ENCODE measurements at places on chromosomes 3 and 15.
A peak's percentile ranks its signal among the peaks of the same experiment; 100 is the strongest.

DNA sequence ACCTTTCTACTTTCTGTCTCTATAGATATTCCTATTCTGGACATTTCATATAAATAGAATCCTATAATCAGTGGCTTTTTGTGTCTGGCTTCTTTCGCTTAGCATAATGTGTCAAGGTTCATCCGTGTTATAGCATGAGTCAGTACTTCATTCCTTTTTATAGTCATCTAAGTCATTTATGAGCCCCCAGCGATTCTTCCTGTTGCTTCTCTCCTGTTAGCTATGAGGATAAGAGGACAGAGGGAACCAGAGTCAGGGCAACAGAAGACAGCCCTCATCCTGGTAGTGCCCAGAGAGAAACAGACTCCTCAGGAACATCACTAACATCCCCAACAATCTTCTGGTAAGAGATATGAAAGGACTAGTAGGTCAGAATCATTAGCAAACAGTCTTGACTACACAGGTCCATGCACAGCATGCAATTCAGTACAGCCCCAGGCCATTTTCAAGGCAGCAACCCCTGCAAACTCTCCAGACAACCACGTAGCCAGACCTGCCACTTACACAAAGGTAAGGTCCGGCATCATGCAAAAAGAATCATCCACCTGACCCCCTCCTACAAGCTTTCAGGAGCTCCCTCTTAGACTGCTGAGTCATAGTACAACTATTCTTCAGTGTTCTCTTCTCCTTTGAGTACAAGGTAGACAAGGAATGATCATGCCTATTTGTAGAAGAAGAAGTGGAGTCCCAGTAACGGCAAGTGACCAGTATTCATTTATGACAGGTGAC is 91.5 kb downstream of the MYLK start:
- DNase-seq, result no peak

DNA sequence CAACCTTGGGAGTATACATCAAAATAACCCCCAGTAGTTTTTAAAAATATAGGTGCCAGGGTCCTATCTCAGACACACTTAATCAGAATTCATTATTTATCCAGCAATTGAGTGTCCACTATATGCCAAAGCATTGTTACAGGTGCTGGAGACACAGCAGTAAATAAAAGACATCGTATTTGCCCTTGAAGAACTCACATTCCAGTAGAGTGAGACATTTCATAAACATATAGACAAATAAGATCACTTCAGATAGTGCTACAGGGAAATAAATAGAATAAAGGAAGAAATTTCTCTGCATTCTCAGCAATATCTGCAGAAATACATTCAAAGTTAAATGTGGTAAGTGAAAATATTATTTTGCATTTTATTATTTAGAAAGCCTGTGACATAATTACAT is 34.1 kb upstream of the ANKRD28 start:
- no peak for DNase-seq

- no peak for DNase-seq
Observed at GRCh38 chr15:78087951-78088772, 4.2 kb upstream of the SH2D7 start.

GRCh38 chr15:55475842-55476241 is 32.2 kb downstream of the DNAAF4 start:
- DNase-seq, result no peak

GRCh38 chr15:66617137-66618090 is 51.6 kb upstream of the LCTL start:
- no peak for DNase-seq

DNA sequence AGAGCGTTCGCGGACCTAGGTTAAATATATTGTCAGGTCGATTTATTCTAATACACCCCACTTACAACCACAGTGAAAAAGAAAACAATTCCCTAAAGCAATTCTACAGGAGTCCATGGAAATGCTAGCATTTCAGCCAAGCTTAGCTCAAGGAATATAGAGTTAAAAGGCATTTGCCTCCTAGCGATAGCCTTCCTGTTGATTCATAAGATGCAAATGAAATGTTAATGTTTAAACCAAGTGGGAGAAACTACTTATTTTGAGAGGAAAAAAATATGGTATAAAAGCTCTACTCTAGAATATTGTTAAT is 1.7 kb upstream of the ALCAM start:
- DNase-seq, result no peak

- DNase-seq, result peak; percentile 27
Observed at GRCh38 chr15:92082006-92082843, 228.7 kb downstream of the SLCO3A1 start.

- DNase-seq, result no peak
Observed at GRCh38 chr3:68878322-68878721, 54.0 kb downstream of the TAFA4 start.

- no peak for DNase-seq
Observed at GRCh38 chr3:71949442-71949841, 164.5 kb upstream of the PROK2 start.

GRCh38 chr3:41369838-41370237 is 170.5 kb downstream of the CTNNB1 start:
- no peak for DNase-seq

DNA sequence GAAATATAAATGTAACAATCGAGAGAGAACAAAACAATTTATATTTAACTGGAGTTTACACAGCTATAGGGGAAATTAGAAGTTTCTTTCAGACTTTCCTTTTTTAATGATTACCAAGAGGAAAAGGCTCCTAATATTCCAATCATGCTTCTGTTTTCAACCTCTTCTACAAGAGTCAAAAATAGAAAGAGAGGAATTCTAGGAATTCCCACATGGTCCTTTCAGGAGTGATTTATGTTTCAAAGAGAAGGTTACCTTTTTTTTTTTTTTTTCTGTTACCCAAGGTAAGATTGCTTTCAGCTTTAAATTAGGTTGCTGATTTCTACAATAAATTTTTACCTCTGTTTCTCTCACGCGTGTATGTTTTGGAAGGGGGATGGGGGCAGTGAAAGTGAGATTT is 355.3 kb upstream of the DCBLD2 start:
- no peak for DNase-seq

Data from stimulated activated CD8-positive, alpha-beta memory T cell treated with anti-CD3 and anti-CD28 coated beads, Interleukin-4, amount 100 ng/mL, for 24 hours (primary cell).